ENCODE measurements at places on chromosomes 4 and X. TPM values are rescaled to one million over a fixed set of nuclear protein-coding genes. Genes with fewer than 3 reads are reported as not detected.

DNA sequence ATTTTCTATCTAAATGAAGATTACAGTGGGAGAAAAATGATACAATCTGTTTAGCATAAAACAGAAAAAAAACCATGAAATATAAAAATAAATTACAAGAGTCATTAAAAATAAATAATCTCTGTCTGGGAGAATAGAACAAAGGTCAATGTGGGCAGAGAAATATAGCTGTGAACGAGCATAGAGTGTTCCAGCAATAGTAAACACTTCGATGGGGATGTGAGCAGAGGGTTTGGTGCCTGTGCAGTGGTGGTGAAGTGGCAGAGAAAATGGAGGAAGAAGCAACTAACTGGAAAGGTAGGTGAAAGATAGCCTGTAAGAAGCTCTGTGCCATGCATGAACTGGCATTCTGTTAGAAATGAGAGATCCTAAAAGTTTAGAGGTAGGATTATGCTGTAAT is 64.9 kb downstream of the ANKRD50 start:
- no peak for DNase-seq

GRCh38 chr4:21205821-21206531 is 505.7 kb downstream of the PACRGL start:
- DNase-seq, result no peak

DNA sequence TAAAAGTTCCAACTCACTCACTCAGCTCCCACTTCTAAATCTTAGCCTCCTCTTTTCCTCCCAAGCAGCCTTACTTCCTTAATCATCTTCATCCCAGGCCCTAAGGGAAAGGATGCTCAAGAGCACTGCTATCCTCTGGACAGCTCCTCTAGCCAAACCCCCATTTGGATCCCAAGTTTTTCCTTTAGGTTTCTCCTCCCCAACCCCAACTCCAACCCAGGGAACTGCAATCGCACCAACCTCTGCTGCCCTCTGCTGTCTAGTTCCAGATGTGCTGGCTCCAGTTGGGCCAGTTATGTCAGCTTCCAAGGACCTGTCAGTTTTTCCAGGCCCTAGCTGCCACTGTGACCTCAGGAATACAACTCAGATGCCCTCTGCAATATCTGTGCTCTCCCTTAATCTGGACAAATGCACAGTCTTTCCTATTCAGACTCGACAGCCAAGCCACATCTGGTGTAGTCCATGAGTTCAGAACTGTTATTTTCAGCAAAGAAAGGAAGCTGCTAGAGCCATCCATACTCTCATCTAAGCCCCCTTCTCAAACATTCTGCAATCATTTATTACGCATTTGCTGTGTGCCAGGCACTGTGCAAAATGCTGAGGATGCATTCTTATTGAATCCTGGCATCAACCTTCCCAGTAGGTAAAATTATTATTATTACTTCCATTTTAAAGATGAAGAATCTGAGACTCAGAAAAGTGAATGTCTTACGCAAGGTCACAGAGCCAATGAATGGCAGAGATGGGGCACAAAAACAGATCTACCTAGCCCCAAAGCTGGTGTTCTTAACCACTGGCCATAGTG is 12.3 kb upstream of the XPNPEP2 start:
- DNase-seq, result peak; percentile 41

Gene NDP
- polyA plus RNA-seq, result 0.67 TPM

Gene SPANXN2
- polyA plus RNA-seq, result not detected

DNA sequence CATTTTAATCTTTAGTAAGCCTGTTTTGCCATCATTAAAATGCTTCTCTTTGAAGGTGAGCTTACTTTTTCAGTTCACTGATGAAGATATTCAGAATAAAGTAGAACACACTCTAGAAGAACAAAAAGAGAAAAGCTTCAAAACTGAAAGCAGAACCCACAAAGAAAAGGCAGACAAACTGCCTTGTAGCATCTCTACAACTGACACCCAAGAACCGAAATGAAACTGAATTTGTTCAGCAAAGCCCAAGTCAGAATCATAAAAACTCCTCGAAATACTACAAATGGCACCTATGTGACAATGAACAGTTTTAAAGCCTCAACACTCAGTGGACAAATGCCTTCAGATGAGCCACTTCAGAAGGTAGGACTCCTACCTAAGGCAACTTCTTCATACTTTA is 83.6 kb downstream of the MAML3 start:
- DNase-seq, result no peak

DNA sequence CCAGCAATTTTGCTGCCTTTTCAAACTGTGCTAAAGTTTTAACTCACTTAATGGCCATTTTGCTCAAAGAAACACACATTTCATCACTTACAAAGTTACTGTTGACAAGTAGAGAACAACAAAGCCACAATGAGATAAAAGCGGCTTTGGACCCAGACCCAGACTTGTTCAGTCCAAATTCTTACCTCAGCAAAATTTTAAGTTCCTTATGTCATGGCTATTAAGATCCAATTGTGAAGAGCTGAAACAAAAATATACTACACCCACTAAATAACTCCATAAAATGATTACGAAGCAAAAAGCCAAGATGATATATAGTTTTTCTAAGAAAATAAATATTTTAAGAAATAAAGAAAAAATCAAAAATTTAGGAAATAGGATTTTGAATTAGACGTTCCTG is 137.0 kb upstream of the INPP4B start:
- no peak for DNase-seq

DNA sequence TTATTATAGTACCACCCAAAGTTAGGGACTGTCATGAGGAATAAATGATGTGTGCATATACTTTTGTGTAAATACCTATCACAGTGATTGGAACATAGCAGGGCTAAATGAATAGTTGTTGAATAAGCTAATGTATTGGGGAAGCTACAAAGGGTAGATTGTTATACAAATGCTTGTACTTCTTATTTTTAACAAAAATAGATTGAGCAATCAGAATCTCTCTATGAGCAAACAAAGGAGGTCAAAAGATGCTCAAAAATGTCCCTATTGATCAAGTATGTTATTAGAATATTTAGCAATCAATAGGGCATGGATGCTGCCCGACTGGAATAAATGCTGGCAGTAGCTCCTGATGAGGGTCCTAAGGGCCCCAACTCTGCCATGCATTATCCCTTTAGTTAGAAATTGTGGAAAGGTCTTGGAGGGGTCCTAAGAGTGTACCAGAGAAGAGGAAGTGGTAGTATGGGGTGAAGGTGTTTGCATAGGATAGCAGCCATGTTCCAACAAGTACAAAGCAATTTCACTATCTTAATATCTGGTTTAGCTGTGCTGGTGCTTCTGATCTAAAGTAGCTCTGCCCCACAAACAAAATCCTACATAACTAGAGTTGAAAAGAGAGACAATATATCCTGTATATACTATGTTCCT is 33.1 kb upstream of the TAPT1 start:
- no peak for DNase-seq

Gene TMEM47
- polyA plus RNA-seq, result 105 TPM

Gene AADAT
- 13.6 TPM for polyA plus RNA-seq

GRCh38 chr4:83212041-83212851 is 72.4 kb downstream of the COQ2 start:
- no peak for DNase-seq

GRCh38 chr4:114019276-114019968 is 40.0 kb upstream of the ARSJ start:
- no peak for DNase-seq

Gene DIPK2B
- 23.5 TPM for polyA plus RNA-seq

- no peak for DNase-seq
Observed at GRCh38 chrX:30219372-30219771, 4.0 kb downstream of the MAGEB2 start.

Gene WWC2
- 26.3 TPM for polyA plus RNA-seq

Measured in muscle of back (tissue), 13 donors.